Activated T-helper 17 cell treated with anti-CD3 and anti-CD28 coated beads, Interleukin-2, amount 50 U/mL, for 72 hours (primary cell): ENCODE measurements at places on chromosomes 6 and 20.
A peak's percentile ranks its signal among the peaks of the same experiment; 100 is the strongest.

DNA sequence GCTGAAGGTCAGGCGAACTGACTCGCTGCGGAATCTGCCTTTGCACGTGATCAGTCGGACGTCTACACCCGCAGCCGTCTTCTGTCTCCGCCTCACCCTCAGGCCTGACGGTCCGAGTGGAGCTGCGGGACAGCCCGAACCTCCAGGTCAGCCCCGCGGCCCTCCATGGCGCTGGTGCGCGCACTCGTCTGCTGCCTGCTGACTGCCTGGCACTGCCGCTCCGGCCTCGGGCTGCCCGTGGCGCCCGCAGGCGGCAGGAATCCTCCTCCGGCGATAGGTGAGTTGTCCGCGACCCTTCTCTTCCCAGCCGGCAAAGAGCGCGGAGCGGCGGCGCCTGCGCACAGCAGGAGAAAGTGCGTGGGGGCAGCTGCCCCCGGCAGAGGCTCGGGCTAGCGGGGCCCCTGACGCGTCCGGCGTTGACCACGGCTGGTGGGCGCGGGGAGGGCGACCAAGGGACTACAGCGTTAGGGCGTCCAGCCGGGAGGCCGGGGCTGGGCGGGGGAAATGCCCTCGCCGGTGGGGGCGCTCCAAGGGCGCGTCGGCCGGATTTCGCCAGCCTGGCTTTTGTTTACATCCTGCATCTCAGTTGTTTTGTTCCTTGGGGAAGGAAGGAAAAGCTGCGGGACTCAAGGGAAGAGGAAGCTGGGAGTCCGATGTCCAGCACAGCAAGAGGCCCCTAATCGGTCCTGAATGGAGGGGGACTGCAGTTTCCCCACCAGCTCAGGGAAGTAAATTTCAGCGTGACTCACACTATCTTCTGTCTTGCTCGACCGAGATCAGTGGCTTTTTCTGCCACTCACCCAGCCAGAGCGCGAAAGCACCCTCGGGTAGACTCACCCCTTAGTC is at the start of gene SMPDL3A:
SMPDL3A (plus strand) TSS at position 77 of the 846 bp plus-strand sequence; CDS start at position 166, 89 bp downstream.
- peak within 1 kb of the TSS; percentile 35 for H3K4me3 ChIP-seq
- H3K27ac ChIP-seq, result no peak within 1 kb of the TSS
- H3K4me1 ChIP-seq, result no peaks in the 10 kb centered on the region
- peak; percentile 74 for ATAC-seq
- H3K36me3 ChIP-seq, result no peaks in the 10 kb centered on the region
- peaks cover 41% of the 10 kb centered on the region for H3K27me3 ChIP-seq

GRCh38 chr6:128395188-128395587 is 125.2 kb downstream of the PTPRK start:
- H3K4me1 ChIP-seq, result no peaks in the 10 kb centered on the region
- H3K27me3 ChIP-seq, result no peaks in the 10 kb centered on the region
- ATAC-seq, result no peak
- H3K27ac ChIP-seq, result no peak overlapping the region
- H3K36me3 ChIP-seq, result no peaks in the 10 kb centered on the region

DNA sequence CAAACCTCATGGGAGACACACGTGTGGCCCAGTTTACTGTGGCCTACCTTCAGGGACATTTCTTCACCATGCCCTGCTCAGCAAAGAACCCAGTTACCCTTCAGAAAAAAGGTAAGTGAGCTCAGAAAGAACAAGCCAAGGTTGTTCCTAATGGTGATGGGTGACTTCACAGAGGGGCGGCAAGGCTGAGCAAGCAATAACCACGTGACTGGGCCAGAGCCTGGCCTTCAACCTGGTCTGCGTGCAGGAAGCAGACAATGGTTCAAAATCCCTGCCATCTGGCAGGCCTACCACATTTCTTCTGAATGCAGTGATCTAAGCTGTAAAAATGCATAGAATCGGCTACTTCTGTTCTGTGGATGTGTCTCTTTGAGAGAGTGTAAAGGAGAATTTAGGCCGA is 115.5 kb upstream of the CST7 start:
- H3K27ac ChIP-seq, result no peak overlapping the region
- H3K4me1 ChIP-seq, result no peaks in the 10 kb centered on the region
- H3K36me3 ChIP-seq, result no peaks in the 10 kb centered on the region
- no peak overlapping the region for H3K4me3 ChIP-seq

GRCh38 chr6:76593668-76594067 is 521.2 kb upstream of the IMPG1 start:
- no peaks in the 10 kb centered on the region for H3K27me3 ChIP-seq
- H3K4me1 ChIP-seq, result no peaks in the 10 kb centered on the region

- ATAC-seq, result no peak
- no peaks in the 10 kb centered on the region for H3K36me3 ChIP-seq
- H3K27me3 ChIP-seq, result peaks cover 5% of the 10 kb centered on the region
- no peak overlapping the region for H3K27ac ChIP-seq
Observed at GRCh38 chr6:126723541-126724170, 383.7 kb downstream of the CENPW start.

GRCh38 chr20:63106765-63107448 is 100.1 kb upstream of the BHLHE23 start:
- no peaks in the 10 kb centered on the region for H3K36me3 ChIP-seq
- no peaks in the 10 kb centered on the region for H3K27me3 ChIP-seq
- no peak overlapping the region for H3K4me3 ChIP-seq
- ATAC-seq, result no peak
- H3K4me1 ChIP-seq, result no peaks in the 10 kb centered on the region

GRCh38 chr6:44107017-44107416 is 20.2 kb downstream of the MRPL14 start:
- H3K4me3 ChIP-seq, result no peak overlapping the region
- ATAC-seq, result no peak
- H3K36me3 ChIP-seq, result peaks cover 87% of the 10 kb centered on the region

DNA sequence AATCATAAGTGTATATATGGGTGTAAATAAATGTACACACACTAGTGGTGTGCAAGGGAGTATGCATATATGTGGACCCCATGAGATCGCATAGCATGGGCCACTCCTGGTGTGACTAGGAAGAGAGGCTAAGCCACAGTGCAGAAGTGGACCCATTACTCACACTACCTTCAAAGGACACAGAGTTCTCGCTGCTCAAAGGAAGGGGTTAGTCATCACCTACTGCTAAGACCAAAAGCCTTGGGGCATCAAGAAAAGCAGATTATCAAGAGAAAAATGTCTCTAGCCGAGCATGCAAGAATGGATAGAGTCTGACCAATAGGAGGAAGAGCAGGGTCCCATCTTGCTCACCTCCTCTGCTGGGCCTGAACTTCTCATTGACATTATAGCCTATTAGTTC is 195.5 kb downstream of the MAFB start:
- ATAC-seq, result no peak
- peaks cover 3% of the 10 kb centered on the region for H3K27me3 ChIP-seq
- no peak overlapping the region for H3K4me3 ChIP-seq
- H3K4me1 ChIP-seq, result no peaks in the 10 kb centered on the region

DNA sequence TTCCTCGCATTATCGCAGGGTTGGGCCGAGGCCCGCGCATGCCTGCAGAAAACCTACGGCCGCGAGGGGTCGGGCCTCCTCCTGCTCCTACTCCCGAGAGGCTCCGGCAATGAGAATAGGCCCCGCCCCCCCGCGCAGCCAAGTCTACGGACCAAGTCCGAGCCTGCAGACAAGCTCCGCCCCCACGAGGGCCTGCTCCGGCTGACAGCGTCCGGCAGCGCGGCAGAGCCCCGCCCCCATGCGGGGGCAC is 3.1 kb upstream of the GPSM3 start:
- peaks cover 24% of the 10 kb centered on the region for H3K36me3 ChIP-seq
- H3K27ac ChIP-seq, result peak overlapping the region; percentile 97
- peak overlapping the region; percentile 98 for H3K4me3 ChIP-seq
- H3K27me3 ChIP-seq, result peaks cover 3% of the 10 kb centered on the region

- peaks cover 20% of the 10 kb centered on the region for H3K36me3 ChIP-seq
- peak; percentile 85 for ATAC-seq
- peak overlapping the region; percentile 99 for H3K27ac ChIP-seq
- peaks cover 20% of the 10 kb centered on the region for H3K4me1 ChIP-seq
Observed at GRCh38 chr6:27502508-27503435, 29.9 kb upstream of the ZNF184 start.

DNA sequence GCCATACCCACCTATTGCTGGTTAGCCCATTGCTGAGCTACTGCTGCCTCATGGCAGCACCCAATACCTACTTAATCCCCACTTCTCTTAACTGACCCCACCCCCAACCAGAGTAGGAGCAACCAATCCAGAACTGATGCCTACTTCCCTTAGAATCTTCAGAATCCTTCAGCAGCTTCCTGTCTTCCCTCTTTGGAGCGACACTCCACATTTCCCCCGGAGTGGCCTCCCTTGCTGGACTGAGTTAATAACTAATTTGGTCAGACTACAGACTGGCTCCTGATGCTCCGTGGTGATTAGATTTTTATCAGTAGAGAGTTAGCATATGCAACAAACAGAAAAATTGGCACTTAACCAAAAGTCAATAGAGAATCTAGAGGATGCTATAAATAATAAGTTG is 51.2 kb upstream of the UBR2 start:
- H3K4me1 ChIP-seq, result no peaks in the 10 kb centered on the region
- H3K36me3 ChIP-seq, result no peaks in the 10 kb centered on the region
- H3K27me3 ChIP-seq, result no peaks in the 10 kb centered on the region

GRCh38 chr6:53862662-53863462 is 68.1 kb downstream of the LRRC1 start:
- H3K27me3 ChIP-seq, result no peaks in the 10 kb centered on the region
- H3K27ac ChIP-seq, result no peak overlapping the region
- no peaks in the 10 kb centered on the region for H3K4me1 ChIP-seq

DNA sequence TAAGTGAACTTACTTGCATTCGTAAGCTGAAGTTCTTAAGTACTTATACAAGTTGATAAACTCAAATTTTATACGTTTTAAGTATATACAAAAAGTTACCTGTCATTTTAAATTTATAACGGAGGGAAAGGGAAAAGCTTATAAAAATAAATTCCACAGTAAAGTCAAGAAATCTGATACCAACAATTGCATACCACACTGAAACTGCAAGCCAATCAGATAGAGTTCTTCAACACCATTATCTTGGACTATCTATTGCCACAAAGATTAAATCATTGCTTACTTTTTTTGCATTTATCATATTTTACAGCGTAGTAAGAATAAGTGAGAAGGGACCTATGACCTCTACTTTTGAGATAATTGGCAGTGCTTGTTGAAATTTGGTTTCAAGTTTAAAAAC is 386.7 kb downstream of the TFAP2A start:
- H3K4me3 ChIP-seq, result no peak overlapping the region
- no peaks in the 10 kb centered on the region for H3K27me3 ChIP-seq
- no peaks in the 10 kb centered on the region for H3K36me3 ChIP-seq
- no peaks in the 10 kb centered on the region for H3K4me1 ChIP-seq
- H3K27ac ChIP-seq, result no peak overlapping the region

GRCh38 chr6:6730831-6731230 is 142.3 kb downstream of the LY86 start:
- H3K27me3 ChIP-seq, result peaks cover 36% of the 10 kb centered on the region
- H3K36me3 ChIP-seq, result no peaks in the 10 kb centered on the region
- ATAC-seq, result peak; percentile 39
- no peak overlapping the region for H3K27ac ChIP-seq

DNA sequence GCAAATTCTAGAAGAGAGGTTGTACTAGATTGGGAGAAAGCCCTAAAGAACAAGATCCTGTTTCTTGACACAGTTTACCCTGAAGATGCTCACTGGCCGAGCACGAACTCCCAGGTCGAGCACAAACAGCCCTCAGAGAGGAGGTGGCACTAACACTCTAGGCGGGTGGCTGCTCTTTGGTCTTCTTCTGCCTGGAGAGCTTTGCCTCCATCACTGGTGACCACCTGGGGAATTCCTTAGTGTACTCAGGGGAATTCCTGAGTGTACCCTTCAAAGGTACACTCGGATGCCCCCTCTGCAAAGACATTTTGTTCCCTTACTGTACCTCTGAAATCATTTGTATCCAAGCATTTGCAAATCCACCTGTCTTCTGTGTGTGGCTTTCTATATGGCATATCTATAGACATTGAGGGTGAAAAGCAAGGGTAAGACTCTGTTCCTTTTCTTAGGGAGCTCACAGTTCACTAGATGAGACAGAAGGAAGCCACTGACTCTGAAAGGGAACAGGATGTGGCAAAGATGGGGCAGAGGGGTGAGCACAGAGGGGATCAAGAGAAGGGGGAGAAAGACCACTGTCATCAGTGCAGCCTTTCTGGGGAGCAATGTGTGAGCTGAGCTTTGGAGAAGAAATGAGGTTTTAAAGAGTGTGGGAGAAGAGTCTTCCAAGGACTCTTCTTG is 169.8 kb upstream of the PROKR2 start:
- H3K36me3 ChIP-seq, result no peaks in the 10 kb centered on the region
- no peak overlapping the region for H3K27ac ChIP-seq
- ATAC-seq, result no peak

GRCh38 chr6:106519460-106520394 is 109.6 kb downstream of the RTN4IP1 start:
- H3K4me3 ChIP-seq, result peak overlapping the region; percentile 84
- H3K4me1 ChIP-seq, result peaks cover 21% of the 10 kb centered on the region
- peak; percentile 71 for ATAC-seq

GRCh38 chr6:64737418-64737817 is 969.6 kb downstream of the EYS start:
- ATAC-seq, result no peak
- no peaks in the 10 kb centered on the region for H3K4me1 ChIP-seq

GRCh38 chr20:63370618-63371187 is 9.6 kb upstream of the CHRNA4 start:
- ATAC-seq, result no peak
- H3K27me3 ChIP-seq, result peaks cover 14% of the 10 kb centered on the region
- H3K4me1 ChIP-seq, result no peaks in the 10 kb centered on the region
- H3K4me3 ChIP-seq, result no peak overlapping the region
- H3K27ac ChIP-seq, result no peak overlapping the region

DNA sequence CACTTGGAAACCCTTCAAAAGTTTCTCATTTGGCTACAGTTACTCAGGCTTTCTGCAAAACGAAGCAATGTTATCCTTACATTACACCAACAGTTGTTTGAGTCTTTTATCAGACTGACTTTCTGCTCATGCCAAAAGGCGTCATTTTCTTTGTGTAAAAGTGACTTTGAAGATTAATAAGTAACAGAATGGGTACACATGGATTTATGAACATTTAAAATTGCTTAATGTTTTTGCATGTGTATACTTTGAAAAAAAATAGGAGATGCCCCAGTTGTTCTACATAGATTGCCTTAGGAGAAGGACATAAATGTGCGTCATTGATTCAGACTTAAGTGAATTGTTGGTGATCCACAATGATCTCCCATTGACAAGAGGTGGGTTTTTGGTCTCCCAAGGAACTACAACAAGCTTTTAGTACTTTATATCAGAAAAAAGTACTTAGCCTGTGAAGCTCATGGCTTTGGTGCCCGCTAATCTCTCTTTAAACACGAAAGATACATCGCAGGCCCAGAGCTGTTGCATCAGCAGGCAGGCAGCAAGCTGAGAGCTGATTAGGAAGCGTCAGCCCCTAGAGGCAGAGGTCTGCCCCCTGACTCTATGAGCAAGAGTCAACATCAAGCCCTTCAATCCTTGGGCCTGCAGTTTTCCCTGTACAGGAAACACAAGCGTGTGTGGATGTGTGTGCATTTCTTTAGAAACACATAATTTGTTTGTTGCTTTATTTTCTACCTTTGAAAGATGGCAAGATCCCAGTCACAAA is 45.9 kb downstream of the SLC22A3 start:
- no peak overlapping the region for H3K27ac ChIP-seq
- no peak overlapping the region for H3K4me3 ChIP-seq
- H3K4me1 ChIP-seq, result peaks cover 4% of the 10 kb centered on the region
- no peak for ATAC-seq
- no peaks in the 10 kb centered on the region for H3K36me3 ChIP-seq

- no peaks in the 10 kb centered on the region for H3K27me3 ChIP-seq
- H3K4me1 ChIP-seq, result no peaks in the 10 kb centered on the region
- ATAC-seq, result no peak
- H3K4me3 ChIP-seq, result no peak overlapping the region
Observed at GRCh38 chr6:72850469-72850868, 228.6 kb downstream of the KCNQ5 start.
